ENCODE measurements at places on chromosomes 6 and 20.

DNA sequence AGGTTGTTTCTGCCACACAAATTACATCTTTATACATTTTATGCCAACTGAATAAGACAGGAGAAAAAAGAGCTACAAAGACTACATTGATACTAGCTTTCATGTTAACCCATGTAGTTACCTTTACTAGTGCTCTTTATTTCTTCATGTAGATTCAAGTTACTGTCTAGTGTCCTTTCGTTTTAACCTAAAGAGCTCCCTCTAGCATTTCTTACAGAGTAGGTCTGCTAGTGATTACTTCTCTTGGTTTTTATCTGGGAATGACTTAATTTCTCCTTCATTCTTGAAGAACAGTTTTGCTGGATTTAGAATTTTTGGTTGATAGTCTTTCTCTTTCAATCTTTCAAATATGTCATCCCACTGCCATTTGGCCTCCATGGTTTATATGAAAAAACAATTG, 21.2 kb upstream of the NOP56 start:
- DNase-seq: no peak

DNA sequence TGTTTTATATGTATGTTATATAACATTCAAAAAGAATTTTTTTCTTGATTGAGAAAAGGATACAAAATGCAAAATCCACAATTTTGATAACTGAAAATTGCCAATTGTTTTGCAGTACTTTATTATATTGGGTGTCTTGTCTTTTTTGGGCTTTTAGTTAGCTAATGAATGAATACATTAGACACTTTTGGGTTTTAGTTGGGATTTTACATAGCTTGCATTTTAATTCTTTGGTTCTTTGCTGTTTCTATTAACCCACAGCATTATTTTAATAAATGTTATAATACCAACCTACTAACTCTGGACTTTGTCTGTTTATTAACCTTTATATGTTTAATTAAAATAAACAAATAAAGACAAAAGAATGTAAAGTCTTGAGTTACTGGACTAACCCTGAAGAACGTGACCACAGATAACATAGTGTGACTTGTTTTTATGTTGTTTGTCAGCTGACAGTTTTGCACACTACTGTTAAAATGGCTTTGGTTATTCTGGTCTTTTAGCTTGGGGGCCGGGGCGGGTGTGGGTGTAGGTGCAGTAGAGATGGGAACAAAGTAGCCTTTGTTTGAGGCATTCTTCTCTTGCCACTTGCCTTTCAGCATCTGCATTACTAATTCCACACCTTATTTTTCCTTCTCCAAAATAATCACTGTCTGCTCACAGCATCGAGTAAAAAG, 159.1 kb downstream of the QKI start:
- DNase-seq: no peak

DNA sequence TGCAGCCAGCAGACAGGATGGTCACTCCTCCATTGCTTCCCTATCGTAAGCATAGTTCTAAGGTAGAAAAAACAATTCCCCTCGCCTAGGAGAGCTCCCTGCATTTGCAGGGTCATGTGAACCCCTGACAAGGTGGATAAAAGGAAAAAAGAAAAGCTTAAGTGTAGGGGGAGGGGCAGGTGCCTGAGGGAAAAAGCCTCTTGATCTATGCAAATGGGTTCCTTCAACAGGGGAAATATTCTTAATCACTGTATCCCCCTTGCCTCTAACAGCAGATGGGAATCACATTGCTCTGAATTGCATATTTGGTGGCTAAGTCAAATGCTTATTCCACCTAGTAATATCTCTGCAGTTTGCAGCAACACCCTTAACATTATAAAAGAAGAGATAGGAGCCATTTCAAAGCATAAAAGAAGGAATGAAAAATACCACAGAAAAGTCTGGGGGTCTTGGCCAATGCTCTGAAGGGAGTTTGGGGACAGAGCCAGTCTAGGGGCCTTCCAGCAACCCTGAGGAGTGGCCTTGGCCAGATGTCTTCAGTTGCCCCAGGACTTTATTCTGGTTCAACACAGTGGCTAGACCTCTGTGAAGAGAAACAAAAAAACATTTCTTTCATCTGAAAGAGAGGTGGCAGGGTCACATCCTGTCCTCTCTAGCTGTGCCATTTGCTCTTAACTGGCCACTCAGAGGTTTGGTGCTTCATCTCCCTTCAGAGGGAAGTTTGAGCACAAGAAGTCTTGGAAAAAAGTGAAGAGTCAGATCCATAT, 660.4 kb upstream of the GJE1 start:
- DNase-seq: no peak

DNA sequence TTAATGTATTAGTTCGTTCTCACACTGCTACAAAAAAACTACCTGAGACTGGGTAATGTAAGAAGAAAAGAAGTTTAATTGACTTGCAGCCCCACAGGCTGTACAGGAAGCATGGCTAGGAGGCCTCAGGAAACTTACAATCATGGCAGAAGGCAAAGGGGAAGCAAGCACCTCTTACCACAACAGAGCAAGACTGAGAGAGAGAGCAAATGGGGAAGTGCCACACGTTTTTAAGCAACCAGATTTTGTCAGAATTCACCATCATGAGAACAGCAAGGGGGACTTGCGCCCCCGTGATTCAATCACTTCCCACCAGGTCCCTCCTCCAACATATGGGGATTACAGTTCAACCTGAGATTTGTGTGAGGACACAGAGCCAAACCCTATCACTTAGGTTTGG, 70.8 kb upstream of the SRSF6 start:
- no peak for DNase-seq

DNA sequence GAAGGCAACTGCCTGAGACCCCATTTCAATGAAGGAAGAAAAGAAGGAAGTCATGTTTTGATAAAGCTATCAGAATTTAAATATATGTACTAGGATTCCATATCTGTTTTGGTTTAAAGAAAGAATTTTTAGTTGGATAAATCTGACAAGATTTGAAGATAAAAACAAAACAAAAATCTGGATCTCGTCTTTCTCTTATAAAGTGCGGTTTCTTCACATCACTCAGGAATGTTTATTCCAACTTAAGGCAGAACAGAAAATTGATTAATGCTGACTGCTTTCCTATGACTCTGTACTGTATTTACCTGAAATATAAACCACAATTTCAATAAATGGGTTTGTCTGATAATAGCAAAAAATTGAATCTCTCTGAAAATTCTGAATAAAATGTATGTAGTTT, 439.7 kb downstream of the RFPL4B start:
- DNase-seq: no peak

DNA sequence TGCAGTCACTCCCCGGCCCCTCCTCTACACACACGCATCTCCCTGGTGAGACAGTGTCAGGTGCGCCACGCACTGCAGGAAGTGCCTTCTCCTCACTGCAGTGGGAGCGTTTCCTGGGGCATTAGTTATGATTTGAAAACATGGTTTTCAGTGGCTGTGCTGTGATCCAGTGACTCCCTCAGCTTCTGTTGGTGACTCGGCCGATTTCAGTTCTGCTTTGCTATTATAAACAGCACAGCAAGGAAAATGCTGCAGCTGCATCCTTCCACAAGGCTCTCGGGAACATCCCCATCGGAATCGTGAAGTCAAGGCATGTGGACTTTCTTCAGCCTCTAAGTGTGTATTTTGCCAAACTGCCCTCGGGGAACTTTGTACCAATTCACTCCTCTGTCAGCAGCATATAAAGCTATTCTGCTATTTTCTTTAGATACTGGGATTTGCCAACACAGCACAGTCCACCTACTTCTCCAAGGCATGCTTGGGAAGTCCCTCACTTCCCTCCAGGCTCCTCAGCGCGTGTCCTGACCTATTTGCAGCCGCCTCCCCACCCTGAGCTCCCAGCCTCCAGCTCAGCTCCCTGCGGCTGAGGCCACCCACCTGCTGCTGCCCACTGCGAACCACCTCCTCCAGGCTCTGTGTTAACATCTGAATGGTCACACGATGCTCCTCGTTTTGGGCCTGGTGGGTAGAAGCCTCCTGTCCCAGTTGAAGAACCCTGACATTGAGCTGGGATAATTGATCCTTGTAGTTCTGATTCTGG, 54.5 kb downstream of the GINS1 start:
- no peak for DNase-seq

- DNase-seq: no peak
Measured at GRCh38 chr20:32391003-32391402, 32.9 kb downstream of the ASXL1 start.

GRCh38 chr6:24064106-24064505, 61.9 kb upstream of the NRSN1 start:
- DNase-seq: no peak

- no peak for DNase-seq
Measured at GRCh38 chr20:20024942-20025341, 7.8 kb downstream of the NAA20 start.

DNA sequence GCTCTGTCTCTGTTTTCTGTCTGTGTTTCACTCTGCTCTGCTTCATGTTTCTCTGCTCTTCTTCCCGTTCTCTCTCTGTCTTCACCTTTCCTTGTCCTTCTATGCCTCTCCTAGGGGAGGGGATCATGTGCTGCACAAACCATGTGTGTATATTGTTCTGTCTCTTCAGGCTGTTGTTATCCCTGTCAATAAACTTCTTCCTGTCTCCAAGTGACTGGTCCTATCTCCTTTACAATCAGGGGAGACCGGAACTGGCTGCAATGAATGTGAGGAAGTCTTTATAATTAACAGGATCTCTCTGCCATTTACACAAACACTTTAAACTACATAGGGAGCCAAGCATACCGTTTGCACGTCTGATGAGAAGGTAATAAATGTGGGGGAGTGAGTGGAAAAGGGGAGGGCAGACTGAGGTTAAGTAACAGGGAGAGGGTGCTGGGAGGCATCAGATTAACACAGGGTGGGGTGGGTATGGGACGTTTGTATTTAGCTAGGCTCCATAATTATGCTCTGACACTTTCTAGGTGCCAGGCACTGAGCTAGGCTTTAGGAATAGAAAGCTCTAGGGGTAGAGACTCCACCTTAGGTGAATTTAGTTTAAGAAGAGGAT, 626.1 kb downstream of the DHX35 start:
- DNase-seq: no peak

DNA sequence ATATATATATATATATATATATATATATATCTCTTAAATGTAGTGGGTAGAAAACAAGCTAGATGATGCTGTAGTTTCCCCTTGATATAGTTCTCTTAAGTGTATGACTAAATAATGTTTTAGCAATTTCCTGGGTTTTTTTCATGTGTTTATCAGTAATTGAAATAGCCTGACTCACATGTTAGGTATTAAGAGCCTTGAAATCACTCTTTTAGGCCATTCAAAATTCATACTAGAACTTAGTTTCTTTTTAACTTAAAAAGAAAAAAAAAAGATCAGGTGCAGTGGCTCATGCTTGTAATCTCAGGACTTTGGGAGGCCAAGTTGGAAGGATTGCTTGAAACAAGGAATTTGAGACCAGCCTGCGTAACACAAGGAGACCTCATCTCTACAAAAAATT, 44.1 kb downstream of the NKX2-4 start:
- DNase-seq: no peak

GRCh38 chr6:19929312-19929711, 92.1 kb downstream of the ID4 start:
- no peak for DNase-seq

DNA sequence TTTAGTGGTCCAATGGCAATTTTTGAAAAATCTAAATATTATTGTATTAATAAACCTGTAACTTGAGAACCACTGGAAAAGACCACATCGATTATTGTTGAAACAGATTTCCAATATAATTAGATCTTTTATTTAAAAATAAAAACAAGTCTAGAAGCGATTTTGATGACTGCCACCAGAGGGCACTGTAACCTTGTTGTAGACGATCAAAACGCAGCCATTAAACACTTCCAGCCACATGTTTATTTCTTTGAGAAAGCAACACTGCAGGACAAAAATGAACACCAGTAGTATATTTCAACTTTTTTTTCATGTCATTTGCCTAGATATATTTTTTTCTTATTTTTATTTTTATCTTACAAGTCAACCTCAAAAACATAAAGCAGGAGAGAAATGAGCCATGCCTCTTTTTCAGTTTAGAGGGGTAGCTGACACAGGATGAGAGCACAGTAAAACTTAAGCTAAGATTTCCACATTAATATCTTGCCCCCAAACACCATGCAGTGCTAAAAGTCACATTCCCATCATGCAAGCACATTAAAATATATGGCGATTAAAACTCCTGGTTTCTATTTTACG, 115.4 kb downstream of the OPRM1 start:
- peak; percentile 24 for DNase-seq

GRCh38 chr6:127177030-127177922, 58.8 kb downstream of the RSPO3 start:
- peak; percentile 91 for DNase-seq

GRCh38 chr6:84469144-84469543, 241.7 kb upstream of the CEP162 start:
- no peak for DNase-seq

- no peak for DNase-seq
Measured at GRCh38 chr20:59804347-59804746, 129.1 kb downstream of the SYCP2 start.

DNA sequence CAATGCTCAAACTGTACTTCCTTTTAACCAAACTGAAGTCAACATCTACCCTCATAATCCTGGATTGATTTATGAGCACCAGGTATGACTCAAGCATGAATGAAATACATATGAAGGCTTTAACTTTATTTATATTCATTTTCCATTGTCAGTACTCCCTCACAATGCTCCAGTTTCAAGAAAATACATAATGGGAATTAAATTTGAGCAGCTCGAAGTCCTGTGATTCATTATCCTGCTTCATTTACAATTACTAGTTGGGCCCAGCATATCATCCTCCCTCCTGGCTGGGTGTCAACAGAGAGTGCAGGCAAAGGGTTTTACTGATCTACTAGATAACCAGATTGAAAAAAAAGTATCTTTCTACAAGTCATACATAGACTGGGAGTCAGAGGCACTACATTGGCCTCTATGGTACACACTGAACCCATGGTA, 10.1 kb downstream of the SAMHD1 start:
- no peak for DNase-seq
